Left renal pelvis (tissue), 4 donors: ENCODE measurements at places on chromosomes 12 and 14.

GRCh38 chr14:101706509-101707067, 54.9 kb upstream of the PPP2R5C start:
- DNase-seq, result no peak

DNA sequence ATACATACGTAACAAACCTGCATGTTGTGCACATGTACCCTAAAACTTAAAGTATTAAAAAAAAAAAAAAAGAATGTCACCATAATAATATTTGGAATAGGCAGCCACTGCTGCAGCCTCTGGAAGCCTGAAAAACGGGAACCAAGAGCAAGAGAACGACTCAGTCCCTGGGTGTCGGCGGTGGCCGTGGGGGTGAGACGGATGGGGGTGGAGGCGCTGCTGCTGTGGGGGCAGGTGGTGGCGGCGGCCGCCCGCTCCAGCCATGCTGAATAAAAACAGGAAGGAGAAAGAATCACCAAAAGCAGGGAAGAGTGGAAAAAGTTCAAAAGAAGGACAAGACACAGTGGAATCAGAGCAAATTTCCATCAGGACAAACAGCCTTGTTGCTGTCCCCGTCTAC, 46.9 kb downstream of the ZFYVE21 start:
- no peak for DNase-seq

DNA sequence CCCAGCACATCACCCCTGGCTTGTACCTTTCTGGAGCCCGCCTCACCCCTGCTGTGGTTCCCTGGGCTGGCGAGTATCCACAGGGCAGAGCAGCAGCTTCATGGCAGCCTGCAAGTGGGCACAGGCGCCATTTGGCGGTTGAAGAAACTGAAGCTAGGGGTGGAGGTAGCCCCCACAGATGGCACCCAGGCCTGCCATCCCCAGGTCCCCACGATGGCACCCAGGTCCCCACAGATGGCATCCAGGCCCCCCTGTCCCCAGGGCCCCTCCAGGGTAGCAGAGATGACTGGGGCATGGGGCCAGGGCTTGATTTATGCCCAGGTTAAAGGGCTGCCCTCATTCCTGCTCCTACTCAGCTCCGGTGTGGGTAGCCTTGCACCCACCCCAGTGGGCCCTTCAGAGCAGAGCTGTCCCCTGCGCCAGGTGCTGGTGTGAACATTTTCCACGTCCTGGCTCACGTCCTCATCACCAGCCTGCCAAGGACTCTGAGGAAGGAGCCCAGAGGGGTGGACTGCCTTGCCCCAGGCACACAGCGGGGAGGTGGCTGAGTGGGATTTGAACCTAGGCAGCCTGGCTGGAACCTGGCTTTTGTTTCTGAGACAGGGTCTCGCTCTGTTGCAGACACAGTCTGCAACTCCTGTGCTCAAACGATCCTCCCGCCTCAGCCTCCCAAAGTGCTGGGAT, 8.7 kb downstream of the MMP17 start:
- DNase-seq, result no peak

DNA sequence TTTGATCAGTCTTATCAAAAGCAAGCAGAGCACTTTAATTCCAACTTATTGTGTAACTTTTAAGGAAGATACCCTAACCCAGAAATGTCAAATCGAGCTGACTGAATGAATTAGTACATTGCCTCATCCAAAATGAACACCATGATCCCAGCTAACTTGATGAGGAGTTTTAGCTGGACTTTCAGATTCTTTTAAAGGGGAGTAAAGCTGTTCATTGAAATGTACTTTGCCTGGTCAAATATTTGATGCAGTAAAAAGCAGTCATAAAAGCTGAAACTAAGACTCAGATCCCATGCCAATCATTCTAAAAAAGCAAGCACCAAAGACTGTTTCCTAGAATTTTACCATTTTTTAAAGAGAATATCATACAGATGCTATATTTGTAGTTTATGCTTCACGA, 114.1 kb downstream of the FSCB start:
- no peak for DNase-seq

- no peak for DNase-seq
Observed at GRCh38 chr12:5650829-5651461, 219.0 kb downstream of the NTF3 start.

DNA sequence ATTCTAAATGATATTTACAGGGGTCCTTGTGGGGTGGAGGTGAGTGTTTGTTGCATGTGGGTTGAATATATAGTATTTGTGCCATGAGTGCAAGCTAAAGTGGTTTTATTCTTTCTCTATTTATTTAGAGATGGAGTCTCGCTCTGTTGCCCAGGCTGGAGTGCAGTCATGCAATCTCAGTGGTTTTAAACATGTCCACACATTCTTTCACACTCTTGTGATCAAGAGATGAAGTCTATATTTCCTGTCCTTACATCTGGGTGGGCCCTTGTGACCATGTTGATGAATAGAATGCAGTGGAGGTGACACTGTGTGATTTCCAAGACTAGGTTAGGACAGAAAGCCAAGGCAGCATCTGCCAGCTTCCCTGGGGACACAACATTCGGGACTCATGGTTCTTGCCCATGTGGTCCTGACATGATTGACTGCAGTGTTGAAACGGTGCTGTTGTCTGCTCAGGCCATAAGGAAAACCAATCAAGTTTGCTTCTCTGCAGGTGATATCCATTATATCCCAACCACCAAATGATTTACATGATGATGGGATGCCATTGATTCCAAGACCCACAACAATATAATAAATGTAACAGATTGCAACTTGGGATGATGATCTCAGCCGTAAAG, 172.6 kb downstream of the SUDS3 start:
- no peak for DNase-seq

DNA sequence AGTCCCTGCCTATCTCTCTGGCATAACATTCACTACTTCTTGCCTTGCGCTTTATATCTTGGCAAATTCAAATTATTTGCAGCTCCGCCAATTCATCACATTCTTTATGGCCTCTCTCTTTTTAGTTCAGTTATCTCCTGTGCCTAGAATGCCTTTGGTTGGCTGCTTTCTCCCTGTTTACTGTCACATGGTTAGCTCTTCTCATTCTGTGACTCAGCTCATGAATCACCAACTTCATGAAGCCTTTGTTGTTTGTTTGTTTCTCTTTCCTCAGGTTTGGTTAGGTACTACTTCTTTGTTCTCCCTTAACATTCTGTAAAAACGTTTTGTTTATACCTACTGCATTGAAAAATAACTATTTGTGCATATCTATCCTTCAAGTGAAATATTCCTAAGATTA, 376.5 kb upstream of the GARIN6 start:
- DNase-seq, result no peak

GRCh38 chr14:65224799-65225198, 122.5 kb upstream of the MAX start:
- DNase-seq, result no peak

- no peak for DNase-seq
Observed at GRCh38 chr12:97177481-97177880, 270.4 kb downstream of the NEDD1 start.

DNA sequence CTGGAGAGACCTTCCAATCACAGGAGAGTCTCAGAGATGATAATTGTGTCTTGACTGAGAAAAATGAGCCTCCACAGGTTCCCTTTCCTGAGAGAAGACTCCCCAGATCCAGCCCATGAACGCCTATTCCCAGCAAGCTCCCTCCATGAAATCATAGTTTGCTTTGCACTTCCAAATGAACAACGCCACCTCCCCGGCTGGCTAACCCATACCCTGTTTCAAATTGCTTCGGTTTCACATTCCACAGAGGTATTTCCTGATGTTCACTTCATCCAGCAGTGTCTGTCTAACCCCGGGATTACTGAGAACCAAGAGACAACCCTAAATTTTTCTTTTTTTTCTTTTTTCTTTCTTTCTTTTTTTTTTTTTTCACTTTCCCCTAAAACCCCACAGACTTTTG, 124.1 kb upstream of the RFLNA start:
- DNase-seq, result no peak

DNA sequence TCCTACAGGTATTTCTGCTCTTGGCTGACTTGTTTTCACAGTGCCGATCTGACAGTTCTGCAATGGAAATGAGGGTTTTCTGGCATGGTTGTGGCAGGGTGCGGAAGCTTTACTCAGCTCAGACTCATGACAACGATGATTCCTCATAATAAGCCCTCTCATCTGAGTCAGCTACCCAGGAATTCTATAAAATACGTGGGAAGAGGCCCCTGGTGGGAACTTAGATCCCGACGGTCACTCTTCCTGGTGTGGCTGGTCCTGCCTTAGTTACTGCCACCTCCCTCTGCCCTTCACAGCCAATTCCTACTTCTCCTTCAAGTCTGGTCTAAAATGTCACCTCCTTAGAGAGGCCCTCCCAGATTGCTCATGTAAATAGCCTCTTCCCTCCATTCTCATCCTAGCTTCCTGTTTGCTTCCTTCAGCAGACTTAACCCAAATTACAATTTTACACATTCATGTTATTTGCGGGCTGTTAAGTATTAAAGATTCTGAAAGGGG, 104.2 kb upstream of the MAP1LC3B2 start:
- no peak for DNase-seq

DNA sequence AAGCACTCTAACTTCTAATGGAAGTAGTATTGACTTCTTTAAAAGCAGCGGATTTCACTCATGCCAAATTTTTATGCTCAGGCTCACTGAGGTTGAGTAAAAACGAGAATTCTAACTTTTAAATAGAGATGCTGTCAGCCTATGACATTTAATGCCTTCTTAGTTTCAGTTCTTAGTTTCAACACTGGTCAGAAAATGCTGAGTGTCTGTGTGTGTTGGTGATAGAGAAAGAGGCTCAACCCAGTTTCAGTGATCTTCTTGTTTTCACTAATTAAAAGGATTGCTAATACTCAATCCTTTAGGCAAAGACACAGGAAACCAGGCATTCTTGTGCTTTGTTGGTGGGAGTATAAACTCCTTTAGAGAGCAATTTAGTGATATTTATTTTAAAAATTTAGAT, 31.0 kb downstream of the PEBP1 start:
- no peak for DNase-seq

GRCh38 chr12:106113042-106113441, 25.7 kb downstream of the NUAK1 start:
- DNase-seq, result no peak

GRCh38 chr14:51327376-51327775, 87.3 kb downstream of the TMX1 start:
- DNase-seq, result no peak

- no peak for DNase-seq
Observed at GRCh38 chr12:49017891-49018260, 700 bp downstream of the PRKAG1 start.

GRCh38 chr14:64910847-64911495, 3.3 kb upstream of the CHURC1 start:
- no peak for DNase-seq

- DNase-seq, result no peak
Observed at GRCh38 chr12:131720921-131721320, 10.0 kb downstream of the SFSWAP start.

DNA sequence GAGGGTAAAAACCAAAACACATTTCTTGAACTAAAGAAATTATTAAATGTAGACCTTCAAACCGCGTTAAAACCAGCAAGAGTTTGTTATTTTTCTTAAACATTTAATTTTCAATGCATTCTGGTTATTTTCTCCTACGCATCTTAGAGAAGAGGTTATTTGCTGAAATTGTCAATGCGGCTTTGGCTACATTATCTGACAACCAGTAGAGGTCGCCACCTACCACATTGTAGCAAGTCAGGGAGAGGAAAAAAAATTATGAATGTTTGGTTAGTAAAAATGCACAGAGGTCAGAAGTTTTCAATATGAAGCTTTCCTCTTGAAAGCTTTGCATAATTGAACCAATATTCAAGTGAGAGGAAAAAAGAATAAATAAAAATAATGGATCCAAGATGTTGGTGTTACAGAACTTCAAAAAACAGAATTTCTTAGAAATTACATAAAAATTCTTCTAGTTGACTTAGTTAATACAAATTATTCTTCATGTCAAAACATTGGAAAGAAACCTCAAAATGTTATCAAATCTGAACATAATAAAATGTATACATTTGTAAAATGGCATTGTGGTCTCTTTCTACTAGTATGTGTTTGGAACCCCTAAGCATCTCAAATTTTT, 159.4 kb upstream of the TMTC2 start:
- no peak for DNase-seq

- DNase-seq, result no peak
Observed at GRCh38 chr14:64689289-64689688, 14.9 kb upstream of the PLEKHG3 start.

DNA sequence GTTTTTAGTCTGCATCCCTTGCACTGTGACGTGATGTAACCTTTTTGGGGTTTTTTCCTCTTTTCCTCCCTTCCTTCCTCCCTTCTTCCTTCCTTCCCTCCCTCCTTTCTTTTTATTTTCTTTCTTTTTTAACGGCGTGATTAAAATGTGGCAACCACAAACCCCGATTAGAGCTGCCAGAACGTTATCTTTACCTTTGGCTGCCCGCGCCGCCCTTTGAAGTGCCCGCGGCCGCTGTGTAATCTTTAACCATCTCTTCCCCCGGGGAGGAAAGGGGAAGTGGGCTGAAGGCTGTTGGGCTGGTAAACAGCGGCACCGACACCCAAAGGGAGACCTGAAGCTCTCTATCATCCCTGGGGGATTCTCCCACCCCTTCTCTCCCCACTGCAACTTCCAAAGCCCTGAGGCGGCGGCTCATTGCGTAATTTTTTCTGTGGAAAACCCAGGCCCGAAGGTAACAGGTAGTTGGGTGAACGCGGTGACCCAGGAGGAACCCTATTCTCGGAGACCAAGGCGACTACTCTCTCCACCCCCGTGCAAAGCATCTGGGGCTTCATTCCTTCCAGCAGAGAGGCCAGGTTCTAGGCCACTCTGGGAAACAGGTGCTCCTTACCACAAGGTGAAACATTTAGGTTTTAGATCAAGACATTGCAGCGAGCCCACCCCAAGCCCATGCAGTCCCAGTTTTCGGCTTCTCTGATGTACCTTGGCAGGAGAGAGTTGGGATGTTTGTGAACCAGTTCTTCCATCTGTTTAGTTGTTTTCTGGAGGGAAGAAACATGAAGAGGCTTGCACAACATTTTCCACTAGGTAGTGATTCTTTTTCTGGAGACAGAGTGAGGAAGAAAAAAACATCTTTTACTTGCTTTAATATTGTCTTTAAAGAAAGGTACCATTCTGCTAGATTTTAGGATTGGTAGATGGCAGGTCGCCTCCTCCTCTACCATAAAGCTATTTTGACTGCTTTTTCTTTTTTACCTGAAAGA, 1.5 kb downstream of the LGR5 start:
- DNase-seq, result no peak

DNA sequence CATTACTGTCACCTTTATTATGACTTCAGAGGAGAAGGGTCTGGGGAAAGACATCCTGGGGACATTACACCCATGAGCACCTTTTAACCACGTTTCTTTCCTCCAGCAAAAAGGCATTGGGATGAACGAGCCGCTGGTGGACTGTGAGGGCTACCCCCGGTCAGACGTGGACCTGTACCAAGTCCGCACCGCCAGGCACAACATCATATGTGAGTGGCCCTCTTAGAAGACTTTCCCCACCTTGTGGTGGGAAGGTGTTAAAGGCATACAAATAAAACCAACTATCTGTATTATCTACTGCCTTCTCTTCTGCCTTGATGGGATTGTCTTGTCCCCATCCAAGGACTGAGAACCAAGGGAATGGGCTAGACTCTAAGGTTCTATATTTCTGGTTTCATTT, 6.0 kb downstream of the PSMD9 start:
- no peak for DNase-seq

- no peak for DNase-seq
Observed at GRCh38 chr12:16272222-16272621, 5.3 kb downstream of the SLC15A5 start.
